ENCODE measurements at places on chromosomes 6 and 20. TPM values are rescaled to one million over a fixed set of nuclear protein-coding genes. Genes with fewer than 3 reads are reported as not detected.

Gene CAP2
- total RNA-seq = 69.6 TPM

Gene COL9A1
- 0.29 TPM for total RNA-seq

Gene NKX2-4
- not detected for total RNA-seq

Gene COL11A2
- 0.94 TPM for total RNA-seq

- DNase-seq = no peak
Observed at GRCh38 chr20:41086402-41087324, 50.7 kb upstream of the PLCG1 start.

DNA sequence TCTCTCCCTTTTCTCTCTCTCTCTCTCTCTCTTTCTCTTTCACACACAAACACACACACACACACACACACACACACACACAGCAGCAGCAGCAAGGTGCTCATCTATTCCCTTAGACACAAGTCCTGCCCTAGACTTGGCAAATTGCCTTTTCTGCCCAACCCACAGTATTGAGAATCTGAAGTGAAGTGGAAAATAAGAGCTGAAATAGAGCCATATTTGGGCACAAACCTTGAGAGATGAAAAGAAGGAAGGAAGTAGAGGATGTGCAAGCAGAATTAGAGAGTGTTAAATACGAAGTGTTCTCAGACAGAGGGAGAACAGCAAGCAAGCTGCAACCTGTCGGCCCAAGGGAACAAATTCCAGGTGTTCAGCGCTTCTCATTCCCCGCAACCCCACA is 557.5 kb upstream of the NOX3 start:
- no peak for DNase-seq

- DNase-seq = no peak
Observed at GRCh38 chr6:48833916-48834315, 629.1 kb downstream of the MMUT start.
